ENCODE measurements at places on chromosomes 7 and 10. TPM values are rescaled to one million over a fixed set of nuclear protein-coding genes. Genes with fewer than 3 reads are reported as not detected.
A peak's percentile ranks its signal among the peaks of the same experiment; 100 is the strongest.

Gene ADGRA1
- total RNA-seq = 2.4 TPM

Gene SPDYE2B
- total RNA-seq = not detected

DNA sequence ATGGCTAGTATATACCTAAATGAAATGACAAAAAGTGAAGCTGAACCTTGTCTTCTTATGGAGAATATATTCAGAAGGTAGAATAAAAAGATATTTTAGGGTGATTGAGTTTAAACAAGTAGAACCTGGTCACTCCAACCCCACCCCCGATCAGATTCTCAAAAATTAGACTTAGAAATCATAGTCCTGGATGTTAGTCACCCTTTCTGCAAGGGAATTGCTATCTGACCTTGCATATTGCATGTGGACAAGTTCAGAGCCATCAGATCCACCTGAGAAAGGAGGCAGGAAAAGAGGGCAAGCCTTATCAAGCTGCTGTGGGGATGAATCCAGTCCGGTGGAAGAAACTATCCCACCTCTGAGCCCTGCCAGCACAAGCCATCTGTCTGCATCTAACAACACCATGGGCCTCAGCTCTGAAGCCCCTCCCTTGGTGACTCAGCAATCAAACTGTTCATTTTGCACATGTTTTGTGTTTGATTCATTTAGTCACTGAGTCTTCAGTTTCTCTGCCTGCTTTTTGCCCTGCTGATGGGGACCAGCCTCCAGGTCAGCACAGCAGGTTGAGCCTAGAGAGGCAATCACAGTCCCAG lies 727.3 kb downstream of the AUTS2 start:
- peak; percentile 98 for ATAC-seq

Gene CD36
- 0.95 TPM for total RNA-seq
